ENCODE measurements at places on chromosomes 6 and 20.
A peak's percentile ranks its signal among the peaks of the same experiment; 100 is the strongest.

DNA sequence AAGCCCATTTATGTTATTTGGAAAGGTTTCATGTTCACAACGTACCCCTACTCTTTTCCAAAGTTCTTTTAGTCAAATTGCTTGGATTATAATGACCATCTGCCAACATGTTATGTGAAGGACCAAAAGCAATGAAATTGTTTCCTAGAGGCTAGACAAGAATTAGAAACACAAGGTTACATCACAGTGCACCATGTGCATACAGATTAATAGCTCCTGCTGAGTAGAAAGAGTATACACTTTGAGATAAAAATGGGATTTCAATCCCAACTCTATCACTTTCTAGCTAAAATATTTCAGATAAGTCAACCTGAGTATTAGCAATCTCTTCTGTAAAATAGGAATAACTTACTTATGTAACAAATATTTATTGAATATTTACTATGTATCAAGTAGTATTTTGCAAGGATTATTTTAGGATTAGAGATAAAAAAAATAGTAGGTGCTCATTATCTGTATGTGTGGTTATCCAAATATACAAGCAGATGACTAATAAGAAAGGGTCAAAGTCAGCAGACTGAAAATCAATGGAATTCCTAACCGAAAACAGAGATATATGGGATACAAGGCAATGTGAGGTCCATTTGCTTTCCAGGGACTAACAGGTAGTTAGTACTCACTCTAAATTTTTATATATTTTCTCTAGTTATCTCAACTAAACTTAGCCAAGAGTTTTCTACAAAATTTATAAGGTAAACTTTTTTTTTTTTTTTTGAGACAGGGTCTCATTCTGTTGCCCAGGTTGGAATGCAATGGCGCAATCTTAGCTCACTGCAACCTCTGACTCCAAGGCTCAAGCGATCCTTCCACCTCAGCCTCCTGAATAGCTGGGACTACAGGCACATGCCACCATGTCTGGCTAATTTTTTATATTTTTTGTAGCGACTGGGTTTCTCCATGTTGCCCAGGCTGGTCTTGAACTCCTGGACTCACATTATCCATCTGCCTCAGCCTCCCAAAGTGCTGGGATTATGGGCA lies 127.7 kb downstream of the PDSS2 start:
- no peak for DNase-seq

DNA sequence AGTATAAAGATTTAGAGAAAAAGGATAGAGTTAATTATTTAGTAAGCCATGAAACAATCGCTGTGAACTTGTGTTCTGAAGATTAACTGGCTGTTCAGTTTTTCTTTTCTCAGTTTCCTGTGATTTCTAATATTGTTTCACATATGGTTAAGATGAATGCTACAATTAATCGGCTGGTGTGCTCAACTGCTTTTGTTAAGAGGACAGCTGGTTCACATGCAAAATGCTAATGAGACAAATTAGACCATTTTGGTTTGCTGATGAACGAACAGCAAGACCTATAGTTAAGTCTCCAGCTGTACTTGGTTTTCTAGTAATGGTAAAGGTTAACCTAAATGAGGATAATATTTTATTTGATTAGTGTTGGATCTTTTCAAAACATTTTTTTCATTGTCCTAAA lies 10.8 kb upstream of the NHSL1 start:
- no peak for DNase-seq

GRCh38 chr6:142412658-142413057 lies 110.9 kb downstream of the ADGRG6 start:
- no peak for DNase-seq

DNA sequence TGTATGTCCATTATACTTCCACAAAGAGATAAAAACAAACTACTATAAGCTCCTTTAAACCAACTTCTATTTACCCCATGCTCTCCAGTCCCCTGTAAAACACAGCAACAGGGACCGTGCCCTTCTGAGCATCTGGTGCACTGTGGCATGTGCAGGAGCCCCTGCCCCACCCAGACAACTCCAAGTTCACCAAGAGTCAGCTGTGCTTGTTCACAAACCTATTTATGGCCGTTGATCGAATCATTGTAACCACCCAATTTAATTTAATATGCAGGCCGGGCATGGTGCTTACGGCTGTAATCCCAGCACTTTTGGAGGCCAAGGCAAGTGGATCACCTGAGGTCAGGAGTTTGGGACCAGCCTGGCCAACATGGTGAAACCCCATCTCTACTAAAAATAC lies 13.7 kb upstream of the BLCAP start:
- no peak for DNase-seq

- no peak for DNase-seq
Measured at GRCh38 chr20:21272679-21273078, 30.5 kb upstream of the XRN2 start.

DNA sequence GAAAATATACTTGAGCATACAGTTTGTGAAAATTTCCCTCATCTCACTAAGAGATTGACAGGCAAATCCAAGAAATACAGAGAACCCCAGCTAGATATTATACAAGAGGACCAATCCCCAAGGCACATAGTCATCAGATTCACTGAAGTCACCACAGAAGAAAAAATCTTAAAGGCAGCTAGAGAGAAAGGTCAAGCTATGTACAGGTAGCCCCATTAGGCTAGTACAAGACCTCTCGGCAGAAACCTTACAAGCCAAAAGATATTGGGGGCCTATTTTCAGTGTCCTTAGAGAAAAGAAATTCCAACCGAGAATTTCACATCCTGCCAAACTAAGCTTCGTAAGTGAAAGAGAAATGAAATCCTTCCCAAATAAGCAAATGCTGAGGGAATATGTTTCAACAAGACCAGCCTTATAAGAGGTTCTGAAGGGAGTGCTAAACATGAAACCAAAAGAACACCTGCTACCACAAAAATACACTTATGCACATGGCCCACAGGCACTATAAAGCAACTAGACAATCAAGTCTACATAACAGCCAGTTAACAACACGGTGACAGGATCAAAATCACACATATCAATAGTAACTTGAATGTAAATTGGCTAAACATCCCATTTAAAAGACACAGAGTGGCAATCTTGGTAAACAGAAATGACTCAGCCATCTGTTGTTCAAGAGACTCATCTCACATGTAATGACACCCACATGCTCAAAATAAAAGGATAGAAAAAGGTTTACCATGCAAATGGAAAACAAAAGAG lies 96.3 kb downstream of the FHL5 start:
- DNase-seq: no peak

- no peak for DNase-seq
Measured at GRCh38 chr20:32907886-32908285, 49.2 kb downstream of the EFCAB8 start.

GRCh38 chr20:24950128-24950835 lies 1.2 kb downstream of the CST7 start:
- DNase-seq: no peak

DNA sequence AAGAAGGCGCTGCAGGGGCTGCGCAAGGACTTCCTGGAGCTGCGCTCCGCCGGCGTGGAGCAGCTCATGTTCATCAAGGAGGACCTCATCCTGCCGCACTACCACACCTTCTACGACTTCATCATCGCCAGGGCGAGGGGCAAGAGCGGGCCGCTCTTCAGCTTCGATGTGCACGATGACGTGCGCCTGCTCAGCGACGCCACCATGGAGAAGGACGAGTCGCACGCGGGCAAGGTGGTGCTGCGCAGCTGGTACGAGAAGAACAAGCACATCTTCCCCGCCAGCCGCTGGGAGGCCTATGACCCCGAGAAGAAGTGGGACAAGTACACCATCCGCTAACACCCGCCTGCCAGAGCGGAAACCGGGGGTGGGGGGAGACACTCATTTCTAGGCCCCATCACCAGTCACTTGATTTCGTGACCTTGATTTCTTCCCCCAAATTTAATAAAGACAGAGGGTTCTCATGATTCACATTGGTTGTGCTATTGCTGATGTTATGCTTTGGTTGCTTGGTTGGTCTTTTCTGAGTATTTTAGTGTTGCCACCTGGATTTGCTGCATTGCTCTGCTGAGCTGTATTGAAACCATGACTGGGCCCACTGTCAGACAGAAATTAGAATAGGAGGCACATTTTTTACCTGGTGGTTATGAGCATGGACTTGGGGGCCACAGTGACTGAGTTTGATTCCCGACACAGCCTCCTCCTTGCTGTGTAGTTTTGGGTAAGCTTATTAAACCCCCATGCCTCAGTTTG lies 1.5 kb downstream of the FAM50B start:
- DNase-seq: no peak

GRCh38 chr6:42661540-42662153 lies 60.8 kb downstream of the PRPH2 start:
- DNase-seq: peak; percentile 81

DNA sequence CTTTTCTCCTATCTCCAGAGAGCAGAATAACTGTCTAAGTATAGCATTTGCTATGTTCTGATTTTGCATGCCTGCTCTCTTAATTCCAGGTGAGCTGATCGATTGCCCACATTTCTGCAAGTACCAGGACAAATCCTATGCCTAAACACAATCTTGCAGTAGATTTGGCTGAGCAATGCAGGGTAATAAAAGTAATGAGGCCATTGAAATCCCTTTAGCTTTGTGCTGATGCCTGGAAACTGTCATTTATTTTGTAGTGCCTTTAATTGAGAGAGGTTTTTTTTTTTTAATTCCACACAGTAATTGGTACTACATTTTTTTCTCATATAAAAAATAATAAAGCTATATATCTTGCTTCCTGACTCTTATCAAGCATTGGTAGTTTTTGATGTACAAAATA lies 252.3 kb downstream of the NKAIN2 start:
- DNase-seq: no peak

DNA sequence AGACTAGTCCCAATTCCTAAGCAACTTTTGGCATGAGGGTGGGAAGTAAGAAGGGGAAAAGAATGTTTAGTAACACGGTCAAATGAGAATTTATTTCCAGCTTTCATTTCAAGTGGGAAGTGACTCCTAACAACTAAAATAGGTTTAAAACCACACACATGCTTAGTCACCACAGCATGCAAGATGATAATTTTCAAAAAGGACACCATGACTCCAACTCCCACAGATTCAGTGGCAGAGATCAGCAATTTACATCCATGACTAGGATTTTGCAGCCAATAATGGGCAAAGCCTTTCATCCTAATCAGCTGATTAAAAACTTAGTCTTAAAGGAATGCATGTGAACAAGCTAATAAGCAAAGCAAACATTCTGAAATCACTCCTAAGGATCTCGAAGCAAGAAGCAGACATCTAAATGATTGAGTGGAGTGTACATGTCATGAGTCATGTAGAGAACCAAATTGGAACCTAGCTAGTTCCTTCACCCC lies 48.1 kb upstream of the GCLC start:
- no peak for DNase-seq

- no peak for DNase-seq
Measured at GRCh38 chr6:146961831-146962230, 242.4 kb upstream of the STXBP5 start.

- DNase-seq: no peak
Measured at GRCh38 chr20:4090756-4091489, 75.6 kb upstream of the RNF24 start.

DNA sequence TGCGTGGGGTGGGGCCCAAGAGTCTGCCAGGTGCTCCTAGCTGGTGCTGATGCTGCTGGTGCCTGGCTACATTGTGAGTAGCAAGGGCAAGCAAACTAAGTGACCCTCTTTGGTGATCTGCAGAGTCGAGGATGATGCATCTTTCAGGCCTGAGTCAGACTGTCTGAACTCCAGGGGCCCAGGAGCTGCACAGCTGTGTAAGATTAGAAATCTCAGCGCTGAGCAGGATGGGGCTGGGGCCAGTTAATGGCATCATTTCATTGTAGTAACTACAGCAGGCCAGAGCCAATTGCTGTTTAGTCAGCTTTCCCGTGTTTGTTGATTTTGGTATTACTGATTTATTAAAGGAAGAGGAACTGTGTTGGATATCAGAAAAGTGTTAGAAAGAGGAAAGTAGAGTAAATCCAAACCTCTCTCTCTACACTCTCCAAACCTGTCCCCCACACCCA lies 365.2 kb downstream of the PAX1 start:
- no peak for DNase-seq

GRCh38 chr6:81950877-81951276 lies 198.4 kb upstream of the TENT5A start:
- DNase-seq: no peak

GRCh38 chr6:52509281-52510212 lies 67.3 kb downstream of the TRAM2 start:
- no peak for DNase-seq

GRCh38 chr6:158804207-158804606 lies 15.0 kb downstream of the EZR start:
- DNase-seq: no peak

DNA sequence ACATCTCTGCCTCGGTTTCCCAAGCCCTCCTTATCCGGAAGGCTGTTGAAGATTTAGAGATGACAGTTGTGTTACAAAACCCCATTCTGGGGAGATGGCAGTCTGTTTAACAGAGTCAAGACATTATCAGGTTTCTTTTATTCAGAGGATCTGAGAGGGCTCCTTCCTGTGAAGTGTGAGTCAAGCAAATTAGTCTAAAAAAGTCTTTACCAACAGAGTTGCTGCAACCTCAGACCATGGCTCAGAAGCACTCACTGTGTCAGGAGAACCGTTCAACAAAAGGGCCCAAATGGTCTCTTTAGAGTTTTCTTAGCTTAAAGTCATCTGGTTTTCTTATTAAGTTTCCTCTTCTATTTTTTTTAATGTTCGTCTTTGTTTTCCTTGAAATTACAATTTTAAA lies 717.8 kb downstream of the EPM2A start:
- DNase-seq: no peak

- no peak for DNase-seq
Measured at GRCh38 chr6:87697581-87698546, 4.2 kb downstream of the AKIRIN2 start.

- DNase-seq: no peak
Measured at GRCh38 chr20:46700481-46700880, 9.0 kb upstream of the SLC2A10 start.

DNA sequence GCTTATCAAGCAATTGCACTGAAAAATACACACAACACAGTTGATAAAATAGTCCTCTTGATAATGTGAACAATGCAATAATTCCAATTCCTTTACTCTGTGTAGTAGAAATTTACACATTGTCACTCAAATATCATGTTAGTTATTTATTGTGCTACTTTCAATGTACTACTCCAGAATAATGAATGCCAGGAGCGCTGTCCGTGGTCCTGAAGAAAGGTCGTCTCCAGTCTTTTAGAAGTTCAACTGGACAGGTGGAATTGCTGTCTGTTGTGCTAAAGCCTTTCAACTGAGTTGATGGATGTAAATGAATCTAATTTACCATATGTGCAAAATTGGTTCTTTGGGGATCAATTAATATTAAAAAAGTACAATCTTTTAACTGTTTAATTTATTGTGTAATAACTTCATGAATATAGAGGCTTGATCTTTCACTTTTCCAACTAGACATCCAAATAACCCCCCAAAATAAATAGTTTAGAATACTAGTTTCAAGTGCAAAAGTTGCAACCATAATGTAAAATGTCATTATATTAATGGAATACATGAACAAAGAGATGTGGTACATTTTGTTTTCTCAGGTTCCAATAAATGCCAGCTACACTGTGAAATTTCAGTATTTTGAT lies 3.2 kb downstream of the GRIK2 start:
- no peak for DNase-seq

- no peak for DNase-seq
Measured at GRCh38 chr6:98669371-98669770, 165.0 kb upstream of the POU3F2 start.

All from stimulated activated CD8-positive, alpha-beta memory T cell treated with anti-CD3 and anti-CD28 coated beads, Interleukin-15, amount 100 ng/mL, for 1 hour (primary cell).